HT-29 (cell line): ENCODE measurements at places on chromosomes 2 and 18.

GRCh38 chr2:217629347-217629746 lies 373.4 kb downstream of the TNS1 start:
- no peak for DNase-seq

DNA sequence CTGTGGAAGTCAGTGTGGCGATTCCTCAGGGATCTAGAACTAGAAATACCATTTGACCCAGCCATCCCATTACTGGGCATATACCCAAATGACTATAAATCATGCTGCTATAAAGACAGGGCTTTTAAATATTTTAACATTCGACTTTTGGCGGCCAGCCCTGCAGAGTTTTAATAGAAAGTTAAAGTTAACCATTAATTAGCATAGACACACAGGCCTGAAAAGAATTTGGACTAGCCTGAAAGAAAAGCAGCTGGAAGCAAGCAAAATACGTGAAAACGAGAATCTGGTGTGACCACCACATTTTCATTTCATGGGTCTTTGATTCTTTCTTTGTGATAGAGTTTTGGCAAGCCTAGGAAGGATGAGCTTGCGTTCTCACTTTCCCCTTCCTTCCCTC lies 184.0 kb downstream of the SCG2 start:
- peak; percentile 54 for DNase-seq

DNA sequence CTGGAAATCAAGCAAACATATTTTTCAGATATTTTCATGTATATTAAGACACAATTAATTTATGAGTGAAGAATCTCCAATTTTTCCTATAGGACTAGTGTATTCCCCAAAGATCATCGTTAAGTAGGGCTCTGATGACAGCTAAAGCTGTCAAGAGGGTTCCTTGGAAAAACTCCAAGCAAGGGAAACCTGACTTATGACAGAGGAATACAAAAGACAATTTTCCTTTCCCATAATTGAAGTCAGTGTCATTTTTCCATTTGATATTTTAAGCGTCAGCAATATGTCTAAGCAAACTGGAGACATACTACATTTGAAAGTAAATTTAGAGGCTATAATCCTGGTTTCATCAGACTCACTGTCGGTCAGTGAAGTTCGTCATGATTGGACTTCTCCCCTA lies 36.1 kb downstream of the RIT2 start:
- DNase-seq = no peak

GRCh38 chr18:62723666-62724281 lies 8.4 kb downstream of the PHLPP1 start:
- no peak for DNase-seq

DNA sequence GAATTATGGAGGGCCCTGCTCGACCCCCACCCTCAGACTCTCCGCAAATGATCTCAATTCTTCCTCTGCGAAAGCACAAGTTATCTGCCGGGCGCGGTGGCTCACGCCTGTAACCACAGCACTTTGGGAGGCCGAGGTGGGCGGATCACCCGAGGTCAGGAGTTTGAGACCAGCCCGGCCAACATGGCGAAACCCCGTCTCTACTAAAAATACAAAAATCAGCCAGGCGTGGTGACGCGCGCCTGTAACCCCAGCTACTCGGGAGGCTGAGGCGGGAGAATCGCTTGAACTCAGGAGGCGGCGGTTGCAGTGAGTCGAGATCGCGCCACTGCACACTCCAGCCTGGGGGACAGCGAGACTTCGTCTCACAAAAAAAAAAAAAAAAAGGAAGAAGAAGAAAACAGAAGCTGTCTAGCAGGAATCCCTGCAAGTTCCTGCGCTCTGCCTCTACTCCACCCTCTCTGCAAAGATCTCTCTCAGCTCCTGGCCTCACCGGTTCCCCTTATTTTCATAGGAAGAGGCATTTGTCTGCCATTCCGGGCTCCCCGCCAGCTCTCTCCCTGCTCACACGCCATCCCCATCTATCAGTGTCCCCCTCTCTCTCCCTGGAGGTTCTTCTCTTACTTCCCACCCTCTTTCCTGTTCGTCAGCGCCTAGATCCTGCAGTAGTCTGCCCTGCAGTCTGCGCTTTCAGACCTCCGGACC lies 13.5 kb upstream of the COLEC12 start:
- no peak for DNase-seq

DNA sequence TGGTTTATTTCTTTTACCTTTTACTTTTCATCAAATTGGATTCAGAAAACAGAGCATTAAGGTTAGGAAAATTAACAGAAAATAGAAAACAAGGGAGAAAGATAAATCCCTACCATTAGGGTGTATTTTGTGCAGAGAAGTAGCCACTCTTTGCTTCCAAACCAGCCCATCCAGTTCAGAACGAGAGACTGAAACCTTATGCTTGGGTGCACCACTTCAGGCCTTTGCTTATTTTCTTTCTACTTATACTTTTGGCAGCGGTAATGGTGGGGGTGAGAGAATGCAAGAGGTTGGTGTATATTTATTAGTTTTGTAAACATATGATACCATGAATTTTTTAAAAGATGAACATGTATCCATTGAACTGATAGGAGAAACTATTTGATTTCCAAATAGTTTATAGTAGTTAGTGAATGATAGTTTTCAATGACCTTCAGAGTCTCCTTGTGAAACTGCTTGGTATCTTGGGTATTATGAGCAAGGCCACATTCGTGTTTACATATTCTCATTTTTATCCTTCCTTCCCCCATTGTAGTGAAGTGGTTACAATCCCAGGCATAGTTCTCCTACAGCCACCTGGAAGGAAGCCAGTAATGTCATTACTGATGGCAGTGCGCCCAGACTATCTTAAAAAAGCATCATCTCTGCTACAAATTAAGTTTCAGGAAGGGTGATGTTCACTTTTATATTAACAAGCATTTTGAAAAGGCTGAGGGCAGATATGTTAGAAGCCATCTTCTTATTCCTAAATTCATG lies 60.8 kb downstream of the MFSD6 start:
- peak; percentile 93 for DNase-seq

- no peak for DNase-seq
Observed at GRCh38 chr2:237446338-237446665, 32.3 kb upstream of the COL6A3 start.

GRCh38 chr2:126986631-126987187 lies 88.0 kb downstream of the TEX51 start:
- DNase-seq = no peak

GRCh38 chr2:235595422-235596010 lies 101.7 kb downstream of the AGAP1 start:
- peak; percentile 82 for DNase-seq

DNA sequence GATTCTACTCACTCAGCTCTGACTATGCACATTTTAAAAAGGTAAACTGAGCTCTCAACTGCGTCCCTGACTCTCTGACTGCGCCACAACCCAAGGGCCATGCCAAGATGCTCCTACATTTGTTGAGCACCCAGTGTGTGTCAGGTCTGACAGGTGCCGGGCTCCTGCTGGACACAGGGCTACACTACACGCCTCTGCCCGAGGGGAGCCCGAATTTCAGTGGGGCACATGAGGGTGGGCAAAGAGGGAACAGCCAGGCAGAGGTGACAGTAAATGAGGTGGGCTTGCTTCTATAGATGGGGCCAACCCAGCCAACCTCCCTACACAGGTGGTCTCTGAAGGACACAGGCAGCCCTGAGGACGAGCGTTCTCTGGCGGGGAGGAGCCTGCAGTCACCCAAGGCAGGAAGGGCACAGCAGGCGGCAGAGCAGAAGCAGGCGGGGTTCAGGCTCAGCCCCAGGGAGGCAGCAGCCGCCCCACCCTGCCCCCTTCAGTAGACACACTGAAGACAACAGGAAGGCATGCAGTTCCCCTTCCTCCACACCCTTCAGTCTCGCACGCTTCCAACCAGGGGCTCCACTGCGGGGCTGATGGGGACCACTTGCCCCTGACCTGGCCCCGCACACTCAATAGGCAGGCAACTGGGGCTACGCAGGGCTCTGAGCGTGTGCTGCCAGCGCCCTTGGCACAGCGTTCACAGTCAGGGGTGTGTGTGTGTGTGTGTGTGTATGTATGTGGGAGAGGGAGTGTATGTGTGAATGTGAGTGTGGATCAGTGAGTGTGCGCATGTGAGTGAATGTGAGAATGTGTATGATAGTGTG lies 98.4 kb downstream of the UXS1 start:
- no peak for DNase-seq

GRCh38 chr2:107990718-107991117 lies 4.4 kb downstream of the SLC5A7 start:
- DNase-seq = no peak

GRCh38 chr2:56589194-56589593 lies 405.4 kb downstream of the CCDC85A start:
- no peak for DNase-seq

DNA sequence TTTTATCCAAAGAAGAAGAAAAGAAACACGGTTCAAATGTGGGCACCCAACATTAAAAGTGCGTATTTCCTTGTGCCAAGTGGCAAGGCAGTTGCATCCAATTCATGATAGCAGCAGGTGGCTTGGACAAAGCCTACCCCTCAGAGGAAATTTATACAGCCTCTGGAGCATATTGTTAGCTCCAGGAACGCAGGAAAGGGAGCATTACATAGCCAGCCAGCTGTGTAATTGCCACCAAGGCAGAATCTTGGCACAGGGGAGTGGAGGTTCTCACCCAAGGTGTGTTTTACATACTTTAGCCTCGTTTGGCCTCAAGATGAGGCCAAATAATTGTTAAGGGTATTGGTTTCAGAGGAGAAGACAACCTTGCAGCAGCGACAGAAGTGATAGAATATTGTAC lies 526.9 kb downstream of the TMEM182 start:
- DNase-seq = no peak

GRCh38 chr2:196182439-196183171 lies 11.2 kb upstream of the STK17B start:
- DNase-seq = peak; percentile 41

GRCh38 chr2:225765820-225766219 lies 366.3 kb downstream of the NYAP2 start:
- no peak for DNase-seq

DNA sequence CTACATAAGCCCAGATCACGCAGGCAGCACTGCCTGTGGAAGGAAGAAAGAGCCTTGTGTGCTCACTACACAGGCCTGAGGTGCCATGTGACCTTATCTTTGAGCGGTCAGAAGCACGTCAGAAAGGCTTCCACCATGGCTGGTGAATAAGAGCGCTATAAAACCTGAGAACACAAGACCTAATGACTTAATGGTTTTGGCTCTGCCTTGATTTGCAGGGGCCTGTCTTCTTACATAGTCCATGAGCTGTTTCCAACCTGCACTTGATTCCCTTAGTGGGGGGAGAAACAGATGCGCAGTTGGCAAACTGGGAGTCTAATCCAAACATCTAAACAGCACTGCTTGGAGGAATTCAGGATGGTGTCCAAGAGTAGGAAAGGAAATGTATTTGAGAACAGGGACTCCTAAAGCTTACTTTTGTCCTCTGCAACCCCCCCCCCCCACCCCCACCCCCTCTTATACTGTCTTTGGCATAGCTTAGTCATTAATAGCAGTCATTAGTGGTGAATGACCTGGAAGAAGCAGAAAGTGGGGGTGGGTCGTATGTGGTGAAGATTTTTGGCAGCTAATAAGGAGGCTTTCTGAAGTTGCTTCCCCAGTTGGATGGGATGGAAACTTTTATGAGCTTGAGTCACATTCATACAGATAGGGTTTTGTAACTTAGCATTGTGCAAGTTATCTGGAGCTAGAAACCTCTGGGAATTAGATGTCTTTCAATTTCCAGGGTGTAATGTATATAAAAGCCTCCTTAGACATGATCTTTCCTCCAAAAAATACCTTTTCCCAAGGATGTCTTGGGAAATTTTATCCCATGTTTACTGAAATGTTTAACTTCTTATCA lies 454.1 kb downstream of the MEIS1 start:
- peak; percentile 36 for DNase-seq

DNA sequence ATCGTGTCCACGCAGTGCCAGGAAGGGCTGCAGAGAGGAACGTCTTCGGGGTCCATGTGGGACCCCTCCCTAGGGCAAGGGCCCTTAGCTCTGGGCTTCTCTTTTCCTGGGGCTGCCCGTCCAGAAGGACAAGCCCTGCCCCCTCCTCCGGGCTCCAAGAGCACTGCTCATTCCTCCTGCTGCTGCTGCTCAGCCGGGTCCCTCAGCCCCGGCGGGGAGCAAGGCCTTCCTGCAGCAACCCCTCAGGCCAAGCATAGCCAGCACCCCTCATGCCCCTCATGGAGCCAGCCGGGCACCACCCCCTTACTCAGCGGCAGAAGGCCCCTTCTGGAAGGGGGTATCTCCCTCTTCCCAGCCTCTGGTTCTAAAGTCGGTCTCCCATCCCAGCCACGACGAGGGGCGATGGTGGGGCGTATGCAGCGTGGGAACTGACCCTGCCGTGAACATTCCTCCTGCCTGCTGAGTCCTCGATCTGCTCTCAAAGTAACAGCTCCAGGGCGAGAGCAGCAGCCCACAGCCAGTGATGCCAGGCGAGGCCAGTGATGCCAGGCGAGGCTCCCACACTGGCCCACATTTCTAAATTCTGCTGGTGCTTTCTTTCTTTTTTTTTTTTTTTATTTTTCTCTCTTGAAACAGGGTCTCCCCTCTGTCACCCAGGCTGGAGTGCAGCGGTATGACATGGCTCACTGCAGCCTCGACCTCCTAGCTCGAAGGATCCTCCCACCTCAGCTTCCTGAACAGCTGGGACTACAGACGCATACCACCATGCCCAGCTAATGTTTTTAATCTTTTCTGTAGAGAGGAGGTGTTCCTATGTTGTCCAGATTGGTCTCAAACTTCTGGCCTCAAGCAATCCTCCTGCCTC lies 99.7 kb downstream of the HDAC4 start:
- no peak for DNase-seq

DNA sequence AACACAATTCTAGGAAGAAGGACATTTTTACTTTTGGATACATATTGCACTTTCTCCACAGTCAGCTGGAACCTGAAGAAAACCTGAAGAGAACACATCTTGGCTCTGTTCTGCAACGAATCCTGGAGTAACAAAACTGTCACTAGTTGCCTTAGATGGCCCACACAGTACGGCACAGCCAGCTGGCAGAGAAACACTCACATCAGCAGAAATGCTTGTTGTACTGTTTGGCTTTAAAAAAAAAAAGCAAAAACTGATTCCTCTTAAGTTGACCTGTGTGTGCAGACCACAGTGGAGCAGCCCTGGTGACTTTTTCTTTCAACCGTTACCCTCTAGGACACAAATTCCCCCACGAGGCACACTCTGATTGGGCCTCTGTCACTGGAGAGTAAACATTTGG lies 152.3 kb upstream of the TWIST2 start:
- DNase-seq = no peak
